ENCODE measurements at places on chromosomes 7 and 10.

DNA sequence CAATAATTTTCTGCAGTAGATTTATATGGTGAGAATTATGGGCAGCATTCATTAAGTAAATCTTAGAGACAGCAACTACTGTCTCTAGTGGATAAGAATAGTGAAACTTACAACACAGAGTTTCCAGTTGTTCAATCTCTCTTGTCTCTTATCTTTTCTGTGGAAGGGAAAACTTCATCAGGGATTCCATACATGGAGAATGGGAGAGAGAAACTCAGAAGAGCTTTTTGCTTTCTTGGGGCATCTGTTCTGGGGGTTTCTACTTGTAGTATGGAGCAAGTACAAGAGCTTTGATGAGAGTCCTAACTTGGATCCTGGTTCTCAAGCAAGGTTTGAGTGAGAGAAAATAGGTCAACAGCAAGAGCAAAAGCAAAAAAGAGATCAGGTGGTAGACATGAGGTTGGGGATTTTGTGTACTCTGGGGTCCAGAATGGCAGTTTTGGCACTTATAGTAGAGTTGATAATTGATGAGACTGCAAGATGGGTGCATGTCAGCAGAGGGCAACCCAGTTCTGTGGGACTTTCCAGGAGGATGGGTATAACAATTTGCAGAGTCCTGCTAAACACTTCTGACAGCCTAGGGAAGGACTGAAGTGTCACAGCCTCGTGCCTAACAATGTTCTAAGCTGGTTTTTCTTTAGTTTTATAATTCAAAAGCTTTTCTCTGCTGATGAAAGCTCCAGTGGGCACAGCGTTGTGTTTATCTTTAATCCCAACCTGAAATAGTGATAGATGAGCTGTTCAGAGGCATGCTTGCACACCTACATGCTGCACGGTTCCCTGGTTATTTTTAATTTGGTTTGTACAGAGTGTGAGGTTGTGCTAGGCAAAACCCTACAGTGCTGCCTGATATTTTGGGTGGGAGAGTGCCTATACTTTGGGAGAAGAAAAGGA lies 32.0 kb upstream of the STRIP2 start:
- DNase-seq, result no peak

- DNase-seq, result no peak
Measured at GRCh38 chr10:23448802-23449570, 10.1 kb downstream of the OTUD1 start.

DNA sequence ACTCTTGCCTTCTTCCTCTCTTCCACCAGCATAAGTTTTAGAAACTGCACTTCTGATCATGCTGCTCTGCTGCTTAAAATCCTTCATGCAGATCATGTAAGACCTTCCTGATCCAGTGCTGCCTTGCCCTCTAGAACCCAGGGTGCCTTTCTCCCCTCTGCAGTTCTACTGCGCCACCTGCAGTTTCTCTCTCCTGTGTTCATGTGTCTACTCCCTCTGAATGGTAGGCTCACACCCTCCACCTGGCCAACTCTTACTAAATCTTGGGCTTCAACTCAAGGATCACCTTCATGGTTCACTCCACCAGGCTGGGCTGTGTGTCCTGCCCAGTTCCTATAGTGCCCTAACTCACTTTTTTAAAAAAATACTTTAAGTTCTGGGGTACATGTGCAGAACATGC lies 174.6 kb upstream of the ITGB1 start:
- DNase-seq, result no peak

DNA sequence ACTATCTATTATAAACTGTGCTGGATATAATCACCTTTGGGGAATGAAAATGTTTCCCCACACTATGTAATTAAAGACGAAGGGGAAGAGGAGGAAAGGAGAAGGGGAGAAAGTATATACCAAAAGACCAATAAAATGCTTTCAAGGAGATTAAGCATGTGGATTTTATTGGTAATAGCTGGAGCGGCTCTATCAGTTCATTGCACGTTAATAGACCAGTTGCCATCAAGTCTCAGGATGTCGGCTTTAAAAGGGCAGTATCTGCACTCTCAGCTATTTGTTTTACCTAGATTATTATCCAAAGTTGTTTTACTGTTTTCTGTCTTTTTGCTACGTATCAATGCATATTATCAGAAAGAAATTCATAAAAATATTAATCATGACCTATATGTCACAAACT lies 9.0 kb downstream of the ETV1 start:
- DNase-seq, result no peak

Data from stimulated activated naive B cell treated with anti-CD40 and anti-IgM and Interleukin-4, amounts not matched to agents 10 μg/mL and 1 μg/mL and 100 μg/mL, for 72 hours (primary cell).